ENCODE measurements at places on chromosomes 6 and 20. TPM values are rescaled to one million over a fixed set of nuclear protein-coding genes. Genes with fewer than 3 reads are reported as not detected.

- DNase-seq, result no peak
- no peaks in the 10 kb centered on the region for H3K36me3 ChIP-seq
- no peaks in the 10 kb centered on the region for H3K27me3 ChIP-seq
- no peak overlapping the region for H3K4me3 ChIP-seq
- H3K27ac ChIP-seq, result peak overlapping the region; percentile 50
These were observed 143.9 kb downstream of the BCAS1 start for GRCh38 chr20:53926428-53927028.

- peak overlapping the region; percentile 34 for H3K27ac ChIP-seq
- H3K4me3 ChIP-seq, result no peak overlapping the region
- H3K36me3 ChIP-seq, result no peaks in the 10 kb centered on the region
- DNase-seq, result no peak
These were observed 49.1 kb downstream of the UTRN start for GRCh38 chr6:144334150-144334708.

The SYTL3 gene
- 1.0 TPM for total RNA-seq

The ZNFX1 gene
- total RNA-seq, result 7.8 TPM

The CASS4 gene
- 1.6 TPM for total RNA-seq
